ENCODE measurements at places on chromosomes 6 and 20. TPM values are rescaled to one million over a fixed set of nuclear protein-coding genes. Genes with fewer than 3 reads are reported as not detected.

The RAB32 gene
- 5.3 TPM for total RNA-seq

The SLC17A2 gene
- not detected for total RNA-seq

The FRS3 gene
- 5.2 TPM for total RNA-seq

DNA sequence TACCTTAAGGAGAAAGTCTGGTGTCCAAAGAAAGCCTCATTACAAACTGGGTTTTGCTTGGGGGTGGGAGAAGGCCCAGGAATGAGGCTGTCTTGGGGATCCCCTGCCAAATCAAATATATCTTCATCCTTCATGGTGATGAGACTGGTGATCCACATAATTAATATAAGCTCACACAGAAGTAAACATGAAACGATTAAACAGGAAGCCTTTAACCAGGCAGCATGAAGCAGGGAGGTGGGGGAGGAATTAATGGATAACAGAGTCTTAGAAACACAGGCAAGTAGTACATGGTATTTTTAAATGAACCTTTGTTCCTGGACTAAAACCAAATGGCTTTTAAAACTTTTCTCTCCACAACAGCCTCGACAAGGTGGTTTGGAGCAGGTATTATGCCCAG is 437.5 kb downstream of the TFAP2A start:
- DNase-seq: no peak

- DNase-seq: no peak
Measured at GRCh38 chr6:42571611-42572342, 7.9 kb downstream of the UBR2 start.

DNA sequence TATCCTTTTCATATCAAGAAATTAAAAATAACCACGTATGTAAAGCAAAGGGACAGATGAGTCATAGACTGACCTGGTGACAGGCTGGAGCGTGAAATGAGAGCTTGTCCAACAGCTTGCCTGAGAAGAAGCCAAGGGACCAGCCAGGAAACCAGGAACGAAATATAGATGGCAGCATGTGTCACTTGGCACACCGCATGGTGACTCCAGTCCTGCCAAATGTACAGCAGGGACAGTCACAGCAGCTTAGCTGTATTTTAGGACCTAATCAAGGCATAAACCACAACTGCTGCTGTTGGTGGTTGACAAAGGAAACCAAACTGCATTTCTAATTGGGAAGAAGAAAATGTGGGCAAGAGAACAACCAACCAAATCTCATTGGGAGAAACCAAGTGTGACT is 755.0 kb downstream of the TFAP2A start:
- peak; percentile 20 for DNase-seq
